ENCODE measurements at places on chromosomes 6 and 20.

- DNase-seq, result no peak
Observed at GRCh38 chr6:6775074-6775473, 186.6 kb downstream of the LY86 start.

DNA sequence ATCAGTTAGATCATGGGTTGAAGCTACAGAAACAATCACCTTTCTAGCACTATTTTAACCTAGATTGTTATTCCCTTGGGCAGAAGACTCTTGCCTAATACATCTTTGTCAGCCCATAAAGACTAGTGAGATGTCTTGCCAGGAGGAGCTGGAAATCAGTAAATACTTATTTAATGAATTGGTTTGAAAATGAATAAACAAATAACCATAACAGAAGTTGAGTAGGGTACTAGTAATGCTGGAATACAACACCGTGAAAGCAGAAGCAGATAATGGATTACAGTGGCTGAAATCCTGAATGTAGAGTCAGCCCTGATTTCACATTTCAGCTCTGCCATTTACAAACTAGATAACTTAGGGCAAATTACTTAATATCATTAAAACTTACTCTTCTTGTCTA is 236.1 kb downstream of the PACRG start:
- DNase-seq, result no peak

- no peak for DNase-seq
Observed at GRCh38 chr6:12602951-12603672, 113.5 kb upstream of the PHACTR1 start.

DNA sequence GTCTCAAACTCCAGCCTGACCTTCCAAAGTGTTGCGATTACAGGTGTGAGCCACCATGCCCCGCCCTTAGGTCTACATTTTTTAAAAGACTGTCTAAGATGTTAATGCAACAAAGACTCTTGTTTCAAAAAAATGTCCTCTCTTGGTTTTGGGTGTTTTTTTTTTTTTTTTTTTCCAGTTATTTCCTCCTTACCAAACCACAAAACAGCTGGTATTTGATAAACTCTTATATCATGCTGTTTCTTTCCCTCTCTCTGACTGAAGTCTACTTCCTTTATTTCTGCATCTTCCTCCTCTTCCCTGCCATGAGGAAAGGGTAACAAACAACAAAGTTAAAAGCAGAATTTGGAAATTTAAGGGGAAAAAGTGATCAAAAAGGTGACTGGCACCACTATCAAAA is 21.2 kb downstream of the STK38 start:
- DNase-seq, result peak; percentile 30

- no peak for DNase-seq
Observed at GRCh38 chr6:1461207-1461606, 71.8 kb downstream of the FOXF2 start.

GRCh38 chr6:108968325-108969316 is 120.4 kb downstream of the ARMC2 start:
- DNase-seq, result peak; percentile 55

DNA sequence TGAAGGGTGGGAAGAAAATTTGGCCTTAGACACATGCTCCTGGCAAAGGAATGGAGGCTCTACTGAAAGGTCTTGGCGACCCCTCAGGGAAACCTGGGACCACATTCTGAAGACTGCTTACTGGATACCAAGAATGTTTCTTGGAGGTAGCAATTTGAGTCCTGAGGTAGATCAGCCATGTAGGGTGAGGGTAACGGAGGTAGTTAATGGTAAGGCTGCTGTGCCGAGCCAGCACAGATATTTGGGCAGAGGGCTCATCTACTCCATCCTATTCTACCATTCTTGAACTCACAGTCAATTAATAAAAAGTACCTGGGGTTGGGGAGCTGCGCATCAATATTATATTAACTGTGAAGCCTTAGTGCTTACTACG is 401 bp upstream of the PHF3 start:
- DNase-seq, result no peak

DNA sequence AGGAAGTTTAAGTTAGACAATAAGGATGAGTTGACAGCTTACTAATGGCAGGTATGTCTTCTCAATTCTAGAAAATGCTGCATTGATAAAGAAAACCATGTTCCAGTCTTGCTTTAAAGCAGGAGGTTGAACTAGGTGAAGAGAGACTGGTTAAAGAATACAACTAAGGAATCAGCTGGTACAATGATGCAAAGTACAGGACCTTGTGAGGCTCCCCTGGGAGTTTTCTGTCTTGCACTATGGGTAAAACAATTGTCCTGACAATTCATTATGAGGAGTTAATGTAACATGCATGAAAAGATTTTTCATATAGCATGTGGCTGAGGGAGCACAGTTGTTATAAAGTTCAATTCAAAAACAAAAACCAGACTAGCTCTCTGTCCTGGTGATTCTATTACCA is 157.2 kb downstream of the BMP2 start:
- DNase-seq, result no peak

GRCh38 chr20:59448196-59448595 is 147.8 kb downstream of the EDN3 start:
- no peak for DNase-seq

GRCh38 chr6:147156799-147157382 is 47.3 kb upstream of the STXBP5 start:
- no peak for DNase-seq

GRCh38 chr6:18507561-18507960 is 120.4 kb downstream of the RNF144B start:
- no peak for DNase-seq

GRCh38 chr6:79607000-79607399 is 24.1 kb upstream of the SH3BGRL2 start:
- DNase-seq, result no peak

- no peak for DNase-seq
Observed at GRCh38 chr6:133621751-133622150, 267.2 kb upstream of the TCF21 start.

GRCh38 chr6:44256775-44257024 is 628 bp downstream of the SLC35B2 start:
- DNase-seq, result no peak

DNA sequence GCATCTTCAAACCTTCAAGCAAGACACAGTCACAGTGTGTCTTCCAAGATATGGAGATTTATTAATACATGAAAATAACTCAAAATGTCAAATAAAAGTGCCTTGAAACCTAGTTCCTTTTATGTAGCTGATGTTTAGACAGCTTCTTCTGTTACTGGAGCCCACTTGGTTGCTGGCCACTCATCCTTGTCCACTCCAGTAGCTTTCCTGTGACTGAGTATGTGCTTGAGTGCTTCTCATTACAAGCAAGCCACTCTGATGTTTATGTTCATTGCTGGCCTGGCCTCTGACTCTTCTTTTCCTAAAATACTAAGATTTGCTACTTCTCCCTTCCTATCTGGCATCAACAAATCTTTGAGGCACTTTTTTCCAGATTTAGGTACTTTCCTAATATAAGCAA is 545.2 kb upstream of the MAN1A1 start:
- no peak for DNase-seq

GRCh38 chr6:30548375-30548774 is 7.9 kb downstream of the GNL1 start:
- DNase-seq, result no peak

DNA sequence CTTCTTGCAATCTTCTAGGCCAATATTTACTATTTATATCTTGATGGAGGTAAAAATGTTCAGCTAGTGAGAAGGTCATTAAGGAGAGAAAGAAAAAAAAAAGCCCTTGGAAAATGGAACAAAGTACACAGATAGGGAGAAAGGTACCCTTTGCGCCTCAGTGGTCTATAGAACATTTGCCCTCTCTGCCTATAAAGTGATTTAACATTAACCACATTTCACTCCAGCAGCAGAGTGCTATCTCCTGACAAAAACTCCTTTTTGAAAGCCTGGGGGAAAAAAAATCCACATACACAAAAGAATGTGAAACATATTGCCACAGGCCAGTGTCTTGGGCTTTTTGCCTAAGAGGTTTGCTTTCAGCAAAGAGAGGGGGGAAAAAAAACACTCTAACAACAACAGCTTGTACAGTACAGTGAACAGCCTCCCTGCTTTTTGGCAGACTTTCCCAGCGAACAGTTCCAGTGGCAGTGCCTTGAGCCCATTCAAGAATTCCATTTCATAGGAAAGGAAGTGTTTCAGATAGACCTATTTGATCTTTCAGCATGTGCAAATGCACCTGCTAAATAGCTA is 695 bp downstream of the ARHGAP18 start:
- DNase-seq, result no peak

DNA sequence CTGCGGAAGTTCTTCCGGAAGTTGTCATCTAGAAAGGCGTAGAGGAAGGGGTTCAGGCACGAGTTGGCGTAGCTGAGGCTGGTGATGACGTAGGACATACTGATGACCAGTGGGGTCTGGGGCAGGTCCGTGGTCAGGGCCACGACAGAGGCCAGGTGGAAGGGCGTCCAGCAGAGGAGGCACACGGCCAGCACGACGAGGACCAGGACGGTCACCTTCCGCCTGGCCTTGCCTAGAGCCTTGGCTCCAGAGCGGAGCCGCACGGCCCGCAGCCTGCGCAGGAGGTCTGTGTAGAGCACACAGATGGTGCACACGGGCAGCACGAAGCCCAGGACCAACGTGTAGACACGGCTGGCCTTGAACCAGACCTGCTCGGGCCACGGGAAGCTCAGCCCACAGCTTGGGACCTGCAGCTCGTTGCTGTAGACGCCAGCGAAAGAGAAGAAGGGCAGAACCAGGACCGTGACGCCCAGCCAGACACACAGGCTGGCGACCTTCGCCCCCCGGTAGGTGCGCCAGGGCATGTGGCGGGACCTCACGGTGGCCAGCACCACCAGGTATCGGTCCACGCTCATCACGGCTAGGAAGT is 1.4 kb downstream of the NPBWR2 start:
- no peak for DNase-seq

DNA sequence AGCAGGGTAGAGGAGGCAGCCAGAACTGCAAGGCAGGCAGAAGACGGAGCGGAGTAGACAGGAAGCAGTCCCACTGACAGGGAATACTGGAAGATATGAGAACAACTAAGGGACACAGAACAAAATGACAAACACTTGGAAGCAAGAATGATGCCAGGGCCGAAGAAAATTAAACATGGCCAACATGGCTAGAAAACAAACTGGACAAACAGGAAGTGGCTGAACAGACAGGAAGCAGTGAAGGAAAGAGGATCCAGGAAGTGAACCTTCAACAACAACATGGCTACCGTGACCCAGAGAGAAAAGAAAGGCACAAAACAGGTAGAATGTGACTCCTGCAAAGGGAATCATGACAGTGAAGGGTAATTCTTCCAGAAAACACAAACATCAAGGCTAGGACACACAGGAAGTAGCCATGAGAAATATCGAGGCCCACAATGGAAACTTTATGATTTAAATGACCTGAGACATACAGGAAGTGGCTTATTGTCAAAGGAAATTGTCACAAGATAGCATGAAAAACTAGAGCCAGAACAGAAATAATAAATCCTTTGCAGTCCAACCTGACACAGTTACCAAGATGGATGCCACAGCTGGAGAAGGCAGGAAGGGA is 9.1 kb downstream of the COL11A2 start:
- no peak for DNase-seq

DNA sequence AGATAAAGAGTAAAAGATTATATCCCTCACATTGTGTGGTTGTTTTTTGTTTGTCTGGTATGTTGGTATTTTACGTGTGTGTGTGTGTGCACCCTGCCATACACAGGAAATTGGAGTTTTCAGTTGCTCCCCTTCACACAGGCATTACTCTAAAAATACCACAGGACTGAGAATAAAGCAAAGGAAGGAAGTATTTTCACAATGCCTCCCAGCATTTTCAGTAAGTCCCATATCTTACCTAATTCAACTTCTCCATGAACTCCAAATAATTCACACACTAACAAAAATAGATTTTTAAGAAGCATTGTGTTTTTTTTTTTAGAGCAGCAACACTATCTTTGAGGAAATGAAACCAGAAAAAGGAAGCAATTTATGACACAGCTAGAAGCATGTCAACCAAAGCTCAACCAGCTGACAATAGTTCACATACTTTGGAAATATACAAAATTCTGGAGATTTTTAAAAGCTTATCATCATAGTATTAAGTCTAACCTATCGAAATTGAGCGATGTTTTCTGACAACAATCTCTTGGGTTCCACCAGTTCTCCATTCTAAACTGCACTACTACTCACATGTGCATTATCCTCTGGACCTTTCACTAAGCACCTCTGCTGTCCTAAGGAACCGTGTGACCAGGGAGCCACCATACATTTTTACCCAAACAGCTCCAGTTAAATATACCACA is 2.1 kb downstream of the UBE2J1 start:
- peak; percentile 76 for DNase-seq

GRCh38 chr6:105810105-105810921 is 275.8 kb upstream of the PRDM1 start:
- DNase-seq, result peak; percentile 62

DNA sequence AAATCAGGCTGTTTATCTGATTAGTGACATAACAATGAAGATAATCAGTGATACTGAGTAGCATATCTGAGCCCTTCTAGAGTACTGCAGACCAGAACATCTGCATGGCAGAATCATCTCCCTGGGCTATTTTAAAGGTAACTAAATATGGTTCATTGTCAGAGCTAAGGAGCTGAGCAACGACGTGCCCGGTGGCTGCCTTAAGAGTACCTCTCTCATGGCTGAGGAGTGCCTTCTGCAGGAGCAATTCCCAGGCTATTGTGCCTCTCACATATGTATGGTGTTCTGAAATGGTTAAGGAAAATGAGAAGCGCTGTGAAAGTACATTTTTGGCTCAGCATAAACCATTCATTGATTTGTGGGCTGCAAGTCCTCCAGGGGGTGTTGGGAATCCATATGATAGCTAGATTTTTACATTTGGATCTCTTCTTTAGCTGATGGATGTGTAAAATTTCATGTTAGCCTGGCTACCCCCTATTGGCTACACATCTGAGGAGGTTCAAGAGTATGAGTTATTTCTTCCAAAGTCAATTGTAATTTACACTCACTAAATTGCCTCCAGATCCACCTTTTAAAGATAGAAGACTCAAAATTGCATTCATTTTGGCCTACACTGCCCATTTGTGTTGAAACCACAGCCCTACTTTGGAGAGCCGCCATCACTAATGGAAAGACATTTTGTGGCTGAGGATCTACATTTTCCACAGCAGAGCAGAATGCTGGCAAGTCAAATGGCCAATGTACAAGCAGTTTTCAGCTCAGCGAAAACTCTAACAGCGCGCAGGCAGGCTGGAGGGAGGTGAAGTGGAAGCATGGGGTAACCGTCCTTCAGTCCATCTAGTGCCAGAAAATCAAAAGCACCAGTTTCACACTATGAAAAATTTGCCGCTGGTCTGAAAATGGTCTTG is 198.0 kb downstream of the SIM1 start:
- DNase-seq, result no peak

Data from HL-60 (cell line).